ENCODE measurements at places on chromosomes 5 and 9.
A peak's percentile ranks its signal among the peaks of the same experiment; 100 is the strongest.

DNA sequence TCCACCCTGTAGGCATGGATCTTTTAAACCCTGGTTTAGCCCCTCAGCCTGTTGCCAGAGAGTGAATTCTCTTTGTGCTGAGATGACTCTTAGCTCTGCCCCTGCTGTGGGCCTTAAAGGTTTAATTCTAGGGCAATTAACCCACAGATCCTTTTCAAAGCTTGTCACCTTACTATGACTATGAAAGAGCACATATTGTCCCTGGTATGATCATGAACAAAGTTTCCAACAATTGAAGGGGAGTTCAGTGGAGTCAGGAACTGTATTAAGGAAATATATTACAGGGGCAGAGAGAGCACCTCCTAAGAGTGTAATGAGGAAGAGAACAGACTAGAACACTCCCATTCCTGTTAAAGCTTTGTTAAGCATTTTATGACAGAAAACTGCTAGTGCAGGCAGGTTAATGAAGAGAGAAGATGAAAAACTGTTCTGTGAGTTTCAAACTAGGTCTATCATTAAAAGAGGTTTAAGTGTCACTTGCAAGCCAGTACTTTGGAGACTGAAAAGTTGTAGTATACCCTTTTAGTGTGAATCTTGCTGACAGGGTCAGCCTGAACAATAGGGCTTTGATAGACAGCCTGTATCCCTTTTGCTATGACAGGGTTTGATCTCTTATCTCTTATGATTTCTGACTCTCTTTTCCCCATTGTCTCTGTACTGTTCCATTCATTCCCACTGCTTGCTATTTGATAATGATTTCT is 104.2 kb upstream of the ELL2 start:
- no peak for DNase-seq

- no peak for DNase-seq
These were observed 59.8 kb downstream of the NREP start for GRCh38 chr5:111697215-111697614.

- DNase-seq: no peak
These were observed 9.0 kb downstream of the OR1J1 start for GRCh38 chr9:122468735-122469134.

DNA sequence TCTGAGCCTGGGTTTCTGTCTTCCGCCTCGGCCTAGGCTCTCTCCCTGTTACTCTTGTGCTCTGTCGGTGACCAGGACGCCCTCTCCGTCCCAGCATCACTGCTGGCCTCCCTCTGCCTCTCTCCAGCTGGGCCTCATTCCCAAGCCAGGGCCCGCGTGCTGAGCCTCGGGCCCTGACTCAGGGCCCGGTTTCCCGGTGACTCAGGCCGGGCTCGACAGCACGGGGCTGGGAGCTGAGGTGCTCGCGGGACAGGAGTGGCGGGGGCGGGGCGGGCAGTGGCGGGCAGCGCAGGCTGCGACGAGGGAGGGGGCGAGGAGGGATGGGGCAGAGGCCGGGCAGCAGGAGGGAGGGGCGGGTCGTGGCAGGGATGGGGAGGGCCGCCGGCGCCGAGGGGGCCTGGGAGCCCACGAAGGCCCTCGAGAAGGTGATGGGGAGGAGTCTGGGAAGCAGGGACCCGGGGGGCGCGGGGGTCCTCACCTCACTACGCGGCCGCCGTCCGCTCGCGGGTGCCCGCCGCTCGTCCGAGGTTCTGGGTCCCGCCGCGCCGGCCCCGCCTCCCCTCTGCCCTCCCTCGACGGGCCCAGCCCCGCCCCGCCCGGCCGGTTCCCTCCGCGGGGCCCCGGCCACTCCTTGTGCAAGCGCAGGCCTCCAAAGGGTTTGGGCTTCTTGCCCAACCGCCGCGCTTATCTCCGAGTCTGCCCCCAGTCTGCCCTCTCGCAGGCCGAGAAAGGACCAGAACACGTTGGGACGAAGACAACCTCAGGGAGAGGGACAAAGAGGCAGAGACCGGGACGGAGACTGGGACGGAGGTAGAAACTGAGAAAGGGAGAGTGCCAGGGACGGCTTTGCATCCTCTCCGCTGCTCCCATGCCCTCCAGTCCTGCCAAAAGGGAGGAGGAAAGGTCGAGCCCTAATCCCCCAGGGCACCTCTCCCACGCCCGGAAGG is at the start of gene ARAP3:
ARAP3 (minus strand) TSS at position 536 of the 947 bp plus-strand sequence. CDS start 1,744 bp downstream, outside the sequence.
- peak; percentile 77 for DNase-seq

GRCh38 chr5:33238826-33239695 is 201.7 kb upstream of the TARS1 start:
- DNase-seq: no peak

DNA sequence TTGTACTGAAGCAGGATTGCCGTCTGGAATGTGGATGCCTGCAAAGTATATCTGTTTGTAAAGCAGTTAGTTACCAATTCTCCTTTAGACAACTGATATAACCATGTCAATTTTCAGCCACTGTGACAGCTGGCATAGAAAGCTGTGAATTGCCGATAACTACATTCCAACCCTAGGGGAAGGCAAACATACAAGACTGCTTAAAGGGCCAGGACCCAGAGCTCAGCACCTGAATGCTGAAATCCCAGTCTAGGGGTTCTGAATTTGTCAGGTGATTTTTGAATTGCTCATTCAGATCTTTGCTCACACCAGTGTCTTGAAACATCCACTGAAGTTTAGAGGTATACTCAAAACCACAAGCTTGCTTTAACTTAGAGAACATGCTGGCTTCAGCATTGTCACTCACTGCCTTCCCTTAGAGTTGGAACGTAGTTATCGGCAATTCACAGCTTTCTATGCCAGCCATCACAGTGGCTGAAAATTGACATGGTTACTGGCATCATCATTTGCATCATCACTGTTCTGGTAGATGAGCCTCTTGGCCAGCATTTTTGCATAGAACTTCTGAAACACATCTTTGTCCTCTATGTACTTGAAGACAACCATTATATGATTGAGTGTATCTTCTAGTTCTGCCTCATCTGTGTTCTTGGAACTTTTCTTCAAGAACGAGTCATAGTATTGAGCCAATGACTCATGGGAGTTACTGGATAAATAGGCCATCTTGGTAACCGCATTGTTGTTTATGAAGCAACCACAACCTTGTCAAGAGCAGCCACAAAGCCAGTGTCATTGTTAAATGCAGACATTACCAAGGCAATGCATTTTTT is 82.1 kb downstream of the CCDC192 start:
- peak; percentile 24 for DNase-seq

- no peak for DNase-seq
These were observed 72.0 kb downstream of the CD180 start for GRCh38 chr5:67124556-67124955.

DNA sequence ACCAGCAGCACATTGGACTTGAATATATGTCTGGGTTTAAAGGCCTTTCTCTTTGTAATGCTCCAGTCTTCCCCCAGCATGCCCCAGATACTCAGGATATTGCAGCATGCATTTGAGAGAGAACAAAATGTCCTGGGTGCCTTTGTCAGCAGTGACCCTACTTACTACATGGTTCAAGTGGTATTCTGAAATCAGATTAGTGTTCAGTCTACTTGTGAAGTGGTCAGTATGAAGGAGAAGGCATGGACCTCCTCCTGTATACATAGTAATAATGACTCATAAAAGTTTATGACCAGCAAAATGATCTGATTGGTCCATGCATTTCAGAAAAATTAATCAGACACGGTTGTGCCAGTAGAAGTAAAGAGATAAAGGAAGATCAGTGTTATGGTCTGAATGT is 25.4 kb downstream of the GPR21 start:
- no peak for DNase-seq

GRCh38 chr9:73151653-73152542 is at the start of gene ANXA1:
Gene ANXA1, plus strand, starts transcription at chr9:73151865. Its CDS starts 6,671 bp downstream, at chr9:73158536.
- peak; percentile 75 for DNase-seq

DNA sequence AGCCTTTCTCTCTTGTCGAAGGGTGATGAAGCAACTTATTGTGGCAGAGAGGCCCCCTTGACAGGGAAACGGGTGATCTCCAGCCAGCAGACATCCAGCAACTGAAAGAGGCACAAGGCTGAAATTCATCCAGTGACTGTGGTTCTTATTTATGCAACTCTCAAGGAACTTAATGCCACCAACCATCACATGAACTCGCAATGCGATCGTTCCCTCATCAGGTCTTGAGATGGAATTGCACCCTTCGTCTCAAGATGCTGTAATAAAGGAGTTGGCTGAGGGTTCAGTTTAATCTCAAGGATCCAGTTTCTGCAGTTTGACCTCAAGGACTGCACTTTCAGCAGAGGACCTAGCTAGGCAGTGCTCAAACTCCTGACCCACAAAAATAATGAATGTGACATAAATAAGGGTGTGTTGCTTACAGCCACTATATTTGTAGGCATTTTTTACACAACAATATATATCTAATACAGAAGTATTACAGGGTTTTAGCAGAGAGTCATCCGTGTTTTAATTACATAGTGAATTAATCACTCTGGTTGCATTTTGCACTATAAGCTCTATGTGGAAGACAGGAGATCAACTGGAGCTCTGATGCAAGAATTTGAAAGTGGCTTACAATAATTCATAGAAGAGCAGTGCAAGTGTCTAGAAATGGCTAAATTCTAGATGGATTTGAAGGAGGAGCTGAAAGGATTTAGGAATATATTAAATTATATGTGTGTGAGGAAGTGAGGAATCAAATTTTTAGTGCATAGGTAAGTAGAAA is 957.8 kb upstream of the CTNND2 start:
- no peak for DNase-seq

DNA sequence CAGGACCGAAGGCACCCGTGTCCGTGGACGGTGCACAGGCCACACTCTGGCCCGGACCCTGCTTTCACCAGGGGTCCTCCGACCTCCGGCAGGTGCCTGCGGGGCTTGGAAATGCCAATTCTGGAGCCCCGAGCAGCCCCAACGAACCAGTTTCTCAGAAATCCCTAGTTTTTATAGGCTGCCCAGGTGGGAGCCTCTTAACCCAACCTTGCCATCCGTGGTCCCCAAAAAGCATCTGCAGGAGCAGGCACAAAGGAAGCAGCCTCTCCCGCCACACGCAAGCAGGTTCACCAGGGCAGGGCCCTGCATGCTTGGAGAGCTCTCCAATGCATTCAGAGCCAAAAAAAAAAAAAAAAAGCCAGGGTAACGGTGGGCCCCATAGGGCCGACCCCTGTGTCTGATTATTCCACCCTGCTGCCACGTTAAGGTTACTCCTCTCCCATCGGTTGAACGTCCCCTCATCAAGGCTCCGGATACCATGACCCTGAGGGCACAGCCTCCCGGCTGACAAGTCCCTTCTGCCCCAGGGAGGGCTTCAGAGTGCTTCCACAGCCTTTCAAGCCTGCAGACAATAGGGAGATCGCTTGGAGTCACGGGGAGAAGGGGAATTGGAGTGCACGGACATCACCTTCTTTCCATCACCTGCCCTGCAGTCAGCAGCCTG is 796 bp upstream of the TPRN start:
- no peak for DNase-seq

DNA sequence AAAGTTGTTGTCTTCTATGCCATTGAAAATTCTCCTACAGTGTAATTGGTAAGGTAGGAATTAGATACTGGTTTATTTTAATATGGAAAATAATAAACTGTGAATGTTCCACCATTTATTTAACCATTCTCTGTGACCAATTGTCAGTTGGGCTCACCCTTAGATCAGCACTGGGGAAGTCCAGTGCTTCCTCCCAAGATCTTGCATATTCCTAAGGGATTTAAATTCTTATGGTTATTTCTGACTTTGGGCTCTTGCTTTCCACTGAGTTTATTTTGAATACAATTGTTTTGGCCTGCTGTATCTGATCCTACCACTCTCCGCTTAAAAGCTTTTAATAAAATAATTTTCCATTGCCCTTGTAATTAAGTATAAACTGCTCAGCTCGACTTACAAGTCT is 137.4 kb downstream of the OR2K2 start:
- DNase-seq: no peak

GRCh38 chr9:121365564-121365963 is 4.5 kb downstream of the STOM start:
- DNase-seq: no peak

- no peak for DNase-seq
These were observed 1.4 kb downstream of the ADAMTS12 start for GRCh38 chr5:33890131-33891032.

DNA sequence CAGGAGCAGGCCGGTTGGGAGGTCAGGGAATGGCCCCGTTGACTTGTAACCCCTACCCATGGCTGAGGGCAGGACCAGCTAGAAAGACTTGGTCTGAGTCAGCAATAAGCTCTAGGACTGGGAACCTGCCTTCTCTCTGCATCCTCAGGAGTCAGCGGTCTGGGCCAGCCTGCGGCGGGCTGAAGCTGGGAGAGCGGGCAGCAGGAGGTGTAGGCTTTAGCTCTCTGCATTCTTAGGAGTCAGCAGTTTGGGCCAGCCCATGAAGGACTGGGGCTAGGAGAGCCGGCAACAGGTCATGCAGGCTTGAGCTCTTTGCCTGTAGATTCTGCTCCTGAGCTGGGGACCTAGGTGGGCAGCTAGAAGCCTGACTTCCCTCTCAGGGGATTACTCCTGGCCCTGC is 6.4 kb upstream of the SMIM32 start:
- DNase-seq: no peak

GRCh38 chr5:117731446-117731845 is 1156.8 kb upstream of the SEMA6A start:
- DNase-seq: no peak

DNA sequence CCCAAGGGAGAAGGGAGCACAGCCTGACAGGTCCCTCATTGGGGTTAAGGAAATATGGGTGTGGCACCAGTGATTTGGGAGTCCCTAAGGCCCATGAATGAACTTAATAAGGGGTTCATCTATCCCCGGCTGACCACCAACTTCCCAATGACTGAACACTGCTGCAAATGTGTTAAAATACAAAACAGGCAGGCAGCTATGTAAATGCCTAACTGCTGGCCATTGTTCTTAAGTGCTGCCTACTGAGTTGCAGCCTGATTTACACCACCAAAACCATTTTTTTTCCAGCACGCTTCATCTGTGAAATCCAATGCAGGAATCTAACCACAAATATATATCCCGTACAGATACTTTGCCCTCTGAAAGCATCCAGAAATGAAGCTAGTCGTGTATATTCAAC is 478.5 kb downstream of the PTPRD start:
- DNase-seq: no peak

DNA sequence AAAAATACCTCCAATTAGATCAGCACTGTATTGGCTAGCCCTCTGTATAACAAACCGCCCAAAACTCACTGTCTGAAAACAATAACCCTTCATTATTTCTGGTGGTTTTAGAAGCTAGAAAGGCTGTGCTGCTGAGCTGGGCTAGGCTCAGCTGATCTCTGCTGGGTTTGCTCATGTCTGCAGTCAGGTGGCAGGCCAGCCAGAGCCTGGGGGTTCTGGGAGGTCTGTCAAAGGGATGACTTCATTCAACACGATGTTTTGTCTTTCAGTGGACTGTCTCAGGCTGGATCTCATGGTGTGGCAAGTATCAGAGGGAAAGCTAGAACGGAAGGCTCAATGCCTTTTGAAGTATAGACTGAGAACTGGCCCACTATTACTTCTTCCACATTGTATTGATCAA is 335.1 kb upstream of the DMAC1 start:
- no peak for DNase-seq
